ENCODE measurements at places on chromosomes 5 and 9.

GRCh38 chr5:34957321-34957720, 28.0 kb downstream of the DNAJC21 start:
- DNase-seq: no peak

DNA sequence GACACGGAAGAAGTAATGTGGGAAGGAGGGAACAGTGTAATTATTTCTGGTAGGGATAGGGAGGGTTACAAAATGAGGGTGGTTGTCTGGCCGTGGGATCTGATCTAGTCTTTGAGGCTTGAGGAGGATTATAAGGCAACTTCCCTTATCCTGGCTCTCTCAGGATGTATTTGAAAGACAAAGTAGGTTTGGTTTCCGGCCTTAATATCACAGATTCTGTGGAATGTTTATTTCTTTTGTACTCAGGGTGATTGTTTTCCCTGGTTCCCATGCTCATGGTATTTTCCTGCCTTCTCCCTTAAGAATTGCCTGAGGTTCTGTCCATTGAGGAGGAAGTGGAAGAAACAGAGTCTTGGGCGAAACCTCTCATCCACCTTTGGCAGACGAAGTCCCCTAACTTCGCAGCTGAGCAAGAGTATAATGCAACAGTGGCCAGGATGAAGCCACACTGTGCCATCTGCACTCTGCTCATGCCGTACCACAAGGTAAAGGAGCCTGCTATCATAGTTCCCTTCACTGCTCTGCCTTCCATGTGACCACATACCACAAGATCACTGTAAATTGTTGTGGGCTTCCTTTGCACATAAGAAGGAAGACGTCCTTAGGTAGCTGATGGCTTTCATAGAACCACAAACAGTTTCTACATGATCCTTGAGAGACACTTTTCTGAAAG, 253.8 kb downstream of the KDM4C start:
- no peak for DNase-seq

- no peak for DNase-seq
These were observed 210.2 kb downstream of the HSPA4 start for GRCh38 chr5:133261993-133262392.

- no peak for DNase-seq
These were observed 58.3 kb downstream of the PRELID2 start for GRCh38 chr5:145776886-145777285.

GRCh38 chr5:32449262-32449661, 4.7 kb upstream of the ZFR start:
- no peak for DNase-seq

DNA sequence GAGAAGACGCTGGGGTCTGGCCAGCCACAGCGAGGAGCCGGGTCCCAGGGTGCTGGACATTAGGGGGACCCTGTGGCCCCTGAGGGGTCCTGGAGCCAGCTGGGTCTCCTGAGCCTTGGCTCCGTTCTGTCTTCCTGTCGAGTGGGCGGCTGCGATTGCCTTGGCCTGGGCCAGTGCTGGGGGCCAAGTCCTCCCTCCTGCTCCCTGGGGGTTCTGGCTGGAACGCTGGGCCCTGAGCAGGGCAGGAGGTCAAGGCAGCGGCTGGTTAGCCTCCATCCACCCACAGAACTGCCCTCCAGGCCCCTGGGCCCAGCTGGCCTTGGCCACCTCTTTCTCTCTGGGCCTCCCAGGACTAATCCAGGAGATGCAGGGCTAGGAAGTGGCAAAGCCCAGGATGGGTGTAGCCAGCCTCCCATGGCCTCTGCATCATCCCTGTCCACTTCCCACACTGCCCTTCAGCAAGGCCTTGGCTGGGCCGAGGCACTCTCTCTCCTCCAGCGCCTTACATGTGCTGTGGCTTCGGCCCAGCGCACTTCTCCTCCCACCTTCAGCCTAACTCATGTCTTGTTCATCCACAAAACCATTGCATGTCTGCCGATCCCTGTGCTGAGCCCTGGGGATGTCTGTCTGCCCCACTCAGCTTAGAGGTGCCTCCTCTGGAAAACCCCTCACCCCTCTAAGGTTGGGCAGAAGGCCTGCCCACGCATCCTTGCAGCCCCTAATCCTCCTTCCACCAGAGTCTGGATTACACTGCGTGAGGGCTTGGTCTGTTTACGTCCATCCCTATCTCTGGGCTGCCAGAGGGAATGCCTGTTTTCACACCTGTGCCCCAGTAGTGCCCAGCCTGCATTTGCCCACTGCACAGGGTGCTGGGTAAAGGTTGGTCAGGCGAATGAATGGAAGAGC, 5.0 kb downstream of the LAMC3 start:
- no peak for DNase-seq

DNA sequence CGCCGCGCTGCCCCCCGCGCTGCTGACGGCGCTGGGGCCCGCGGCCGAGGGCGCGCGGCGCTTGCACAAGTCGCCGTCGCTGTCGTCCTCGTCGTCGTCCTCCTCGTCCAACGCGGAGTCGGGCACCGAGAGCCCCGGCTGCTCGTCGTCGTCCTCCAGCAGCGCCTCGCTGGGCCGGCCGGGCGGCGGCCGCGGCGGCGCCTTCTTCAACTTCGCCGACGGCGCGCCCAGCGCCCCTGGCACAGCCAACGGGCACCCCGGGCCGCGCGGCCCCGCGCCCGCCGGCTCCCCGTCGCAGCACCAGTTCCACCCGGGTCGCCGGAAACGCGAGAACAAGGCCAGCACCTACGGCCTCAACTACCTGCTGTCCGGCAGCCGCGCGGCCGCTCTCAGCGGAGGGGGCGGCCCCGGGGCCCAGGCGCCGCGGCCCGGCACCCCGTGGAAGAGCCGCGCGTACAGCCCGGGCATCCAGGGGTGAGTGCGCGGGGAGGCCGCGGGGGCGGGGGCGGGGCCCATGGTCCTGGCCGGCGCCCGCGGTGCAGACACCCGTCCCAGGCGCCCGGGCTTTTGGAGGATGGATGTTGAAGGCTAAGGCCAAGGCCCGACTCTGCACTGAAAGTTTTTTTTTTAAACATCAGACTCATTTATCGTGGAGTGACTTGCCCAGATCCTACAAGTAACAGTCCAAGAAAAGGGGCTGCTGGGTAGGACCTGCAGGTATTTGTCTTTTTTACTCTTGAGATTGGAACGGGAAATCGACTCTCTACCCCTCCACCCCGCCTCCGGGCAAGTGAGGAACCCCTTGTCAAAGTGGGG, 1.2 kb downstream of the TENT4A start:
- DNase-seq: no peak

GRCh38 chr5:120516805-120517204, 52.7 kb downstream of the PRR16 start:
- DNase-seq: no peak

DNA sequence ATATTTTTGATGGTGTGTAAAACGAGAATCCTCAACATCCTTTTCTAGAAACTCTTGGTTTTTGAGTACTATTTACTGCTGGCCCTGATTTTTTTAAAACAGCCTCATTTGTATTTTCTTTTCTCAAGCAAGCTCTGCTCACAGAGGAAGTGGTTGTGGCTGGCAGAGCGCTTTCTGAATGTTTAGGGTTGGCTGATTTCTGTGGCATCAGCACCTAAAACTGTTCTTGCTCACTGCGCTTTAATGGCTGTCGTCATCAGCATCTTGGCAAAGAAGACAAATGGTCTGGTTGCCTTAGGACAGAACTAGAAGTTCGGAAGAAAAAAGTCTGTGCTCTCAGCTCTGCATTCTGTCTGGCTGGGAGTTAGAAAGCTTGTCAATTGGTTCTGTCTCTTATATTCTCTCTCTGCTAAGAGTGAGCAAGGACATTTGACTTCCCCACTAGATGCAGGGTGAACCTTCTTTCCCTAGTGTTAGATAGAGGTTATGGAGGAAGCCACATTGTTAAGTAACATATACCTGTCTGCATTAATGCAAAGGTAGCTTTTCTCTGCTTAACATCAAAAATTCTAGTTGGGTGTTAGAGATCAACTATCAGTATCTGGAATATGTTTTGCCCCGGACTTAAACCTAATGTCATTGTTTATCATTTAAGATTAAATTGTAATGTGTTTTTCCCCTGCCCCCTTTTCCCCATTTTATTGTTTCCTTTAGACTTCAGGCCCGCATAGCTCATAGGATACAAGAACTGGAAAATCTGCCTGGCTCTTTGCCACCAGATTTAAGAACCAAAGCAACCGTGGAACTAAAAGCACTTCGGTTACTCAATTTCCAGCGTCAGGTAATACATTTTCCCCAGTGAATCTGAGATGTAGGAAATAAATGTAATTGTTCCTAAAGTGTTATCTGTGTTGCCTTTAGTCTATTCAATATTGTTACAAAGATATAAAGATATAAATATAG, 39.0 kb downstream of the SMARCA2 start:
- DNase-seq: no peak

- DNase-seq: no peak
These were observed 177.1 kb downstream of the GAPVD1 start for GRCh38 chr9:125438506-125439433.

DNA sequence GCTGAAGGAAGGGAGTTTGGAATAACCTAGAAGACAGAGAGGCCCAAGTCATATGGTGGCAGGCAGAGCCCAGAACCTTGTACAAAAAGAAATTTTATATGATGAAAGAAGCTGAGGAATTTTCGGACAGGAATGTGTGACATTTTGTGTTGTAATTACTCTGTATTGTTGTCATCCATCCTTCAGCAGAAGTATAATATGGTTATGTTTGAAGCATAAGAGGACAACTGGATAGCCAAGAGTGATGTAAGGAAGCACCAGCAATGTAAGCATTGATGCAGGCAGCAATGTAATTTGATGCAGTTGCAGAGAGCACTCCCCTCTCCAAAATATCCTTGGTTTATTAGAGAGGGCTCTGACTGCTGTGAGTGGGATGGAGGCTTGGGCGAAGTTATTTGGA, 19.1 kb upstream of the SNX2 start:
- no peak for DNase-seq

DNA sequence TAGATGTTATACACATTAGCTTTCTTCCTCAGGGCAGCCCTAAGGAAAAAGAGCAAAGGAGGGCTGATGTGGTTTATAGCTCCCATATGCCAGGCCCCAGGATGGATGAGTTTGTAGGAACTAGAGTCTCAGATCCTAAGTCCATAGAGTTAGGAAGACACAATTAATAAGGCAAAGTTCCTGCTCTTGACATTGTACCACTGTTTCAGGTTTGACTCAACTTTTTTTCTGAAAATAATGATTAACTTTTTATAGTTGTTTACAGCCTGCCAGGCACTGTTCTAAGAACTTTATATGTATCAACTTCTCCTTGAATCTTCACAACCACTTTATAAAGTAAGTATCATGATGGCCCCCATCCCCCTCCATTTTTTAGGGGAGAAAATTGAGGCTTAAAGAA, 339.5 kb downstream of the PDE4D start:
- no peak for DNase-seq

- no peak for DNase-seq
These were observed 113.2 kb upstream of the ERCC6L2 start for GRCh38 chr9:95762322-95762721.

DNA sequence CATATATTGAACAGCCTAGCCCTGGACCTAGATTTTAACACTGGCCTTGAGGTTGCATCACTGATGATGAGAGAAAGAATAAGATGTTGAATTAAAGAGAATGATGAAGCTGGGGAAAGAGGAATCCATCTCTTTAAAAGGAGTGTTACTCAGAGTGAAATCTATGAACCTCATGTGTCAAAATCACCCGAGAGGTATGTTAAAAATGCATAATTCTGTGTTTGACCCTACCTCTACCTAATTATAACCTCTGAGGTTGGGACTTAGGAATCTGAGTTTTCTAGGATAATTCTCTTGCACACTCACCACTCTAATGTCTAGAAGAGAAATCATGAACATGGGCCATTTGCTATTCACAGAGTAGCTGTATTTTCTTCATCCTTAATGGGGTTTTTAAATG, 479.4 kb downstream of the ENC1 start:
- DNase-seq: no peak

DNA sequence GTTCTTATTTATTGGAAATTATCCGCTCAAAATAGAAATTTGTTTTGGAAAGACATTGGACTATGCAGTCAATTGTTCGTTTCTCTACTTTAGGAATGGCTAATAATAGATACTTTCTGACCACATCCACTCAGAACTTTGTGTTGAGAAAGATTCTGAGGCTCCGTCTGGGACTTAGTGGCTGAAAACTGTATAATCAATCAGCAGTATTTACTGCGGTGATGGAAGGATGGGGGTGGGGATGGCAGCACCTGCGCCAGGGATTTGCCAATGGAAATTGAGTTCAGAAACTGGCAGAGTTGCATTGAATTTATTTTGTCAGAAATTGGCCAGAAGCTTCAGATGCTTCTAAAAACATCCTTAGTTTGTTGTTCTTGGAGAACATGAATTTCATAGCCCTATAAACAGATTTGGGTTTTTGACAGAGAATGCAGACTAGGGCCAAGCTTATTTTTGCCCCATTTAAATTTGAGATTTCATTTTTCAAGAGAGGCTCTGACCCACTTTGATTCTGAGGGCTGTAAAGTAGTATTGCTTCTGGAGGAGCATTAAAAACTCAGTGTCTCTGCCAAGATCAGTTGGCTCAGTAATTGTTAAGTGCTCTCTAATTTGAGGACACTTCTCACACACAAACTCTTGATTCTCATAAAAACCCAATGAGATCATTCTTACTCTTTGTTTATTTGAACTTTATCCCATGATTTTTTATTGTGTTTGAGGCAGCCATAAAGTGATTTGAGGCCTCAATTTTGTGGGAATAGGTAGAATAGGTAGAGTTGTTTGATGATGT, 215.1 kb downstream of the CD180 start:
- DNase-seq: no peak

DNA sequence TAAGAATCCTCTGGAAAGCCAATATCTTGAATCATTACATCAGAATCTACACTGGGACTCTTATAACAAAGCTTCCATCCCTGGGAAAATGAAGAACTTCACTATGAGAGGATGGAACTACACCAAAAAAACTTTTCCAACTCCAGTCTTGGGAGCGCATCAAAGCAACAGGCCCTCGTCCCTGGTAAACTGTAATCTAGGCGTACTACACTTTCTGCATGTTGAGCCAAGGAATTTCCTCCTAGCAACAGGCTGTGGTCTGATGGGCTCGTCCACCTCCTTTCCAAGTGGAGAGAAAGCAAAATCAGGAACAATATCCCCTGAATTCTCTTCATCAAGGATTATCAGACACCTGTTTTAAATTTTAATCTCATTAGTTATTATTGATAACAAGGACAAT, 94.1 kb downstream of the NFIB start:
- no peak for DNase-seq

- no peak for DNase-seq
These were observed 39.6 kb downstream of the SH3PXD2B start for GRCh38 chr5:172414531-172415361.

GRCh38 chr5:62690421-62690820, 111.8 kb downstream of the LRRC70 start:
- DNase-seq: no peak

DNA sequence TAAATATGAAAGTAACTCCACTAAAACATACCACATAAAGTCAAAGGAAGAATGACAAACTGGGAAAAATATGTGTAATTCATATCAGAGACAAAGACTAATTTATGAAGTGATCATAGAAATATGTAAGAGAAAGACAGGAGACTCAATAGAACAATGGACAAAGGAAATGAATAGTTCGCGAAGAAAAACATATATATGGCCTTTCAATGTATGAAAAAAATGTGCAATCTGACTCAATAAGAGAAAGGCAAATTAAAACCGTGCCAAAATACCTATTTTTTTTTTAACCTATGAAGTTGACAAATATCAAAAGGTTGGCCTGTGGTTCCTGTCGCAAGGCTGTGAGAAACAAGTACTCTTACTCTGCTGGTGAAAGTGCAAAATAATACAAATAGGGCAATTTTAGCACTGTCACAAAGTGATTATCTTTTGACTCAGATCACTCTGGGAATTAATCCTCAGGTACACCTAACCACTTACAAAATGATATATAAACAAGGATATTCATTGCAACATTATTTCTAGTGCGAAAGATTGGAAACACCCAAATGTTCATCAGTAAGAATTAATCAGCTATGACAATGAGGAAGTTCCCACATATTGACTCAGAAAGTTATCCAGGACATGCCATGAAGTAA, 3.7 kb downstream of the C9 start:
- no peak for DNase-seq
